ENCODE measurements at places on chromosomes 7 and 10.

GRCh38 chr10:7027237-7027912, 383.5 kb downstream of the SFMBT2 start:
- DNase-seq, result no peak

DNA sequence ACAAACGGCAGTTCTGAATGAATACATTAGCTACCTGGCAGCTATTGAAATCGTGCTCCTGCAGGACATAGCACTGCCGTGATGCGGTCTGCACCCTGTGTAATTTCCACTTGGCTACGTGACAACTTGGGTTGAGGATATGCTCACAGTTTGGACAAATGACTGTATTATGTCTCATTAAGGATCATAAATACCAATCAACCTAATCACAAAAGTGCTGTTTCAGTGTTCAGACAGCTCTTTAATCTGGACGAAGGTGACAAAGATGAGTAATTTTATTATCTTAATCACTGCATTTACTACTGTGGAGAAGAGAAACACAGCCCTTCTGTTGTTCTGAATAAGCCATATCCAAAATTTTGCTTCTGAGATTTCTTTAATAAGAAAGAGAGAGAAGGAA, 210.8 kb upstream of the PFKP start:
- DNase-seq, result no peak

DNA sequence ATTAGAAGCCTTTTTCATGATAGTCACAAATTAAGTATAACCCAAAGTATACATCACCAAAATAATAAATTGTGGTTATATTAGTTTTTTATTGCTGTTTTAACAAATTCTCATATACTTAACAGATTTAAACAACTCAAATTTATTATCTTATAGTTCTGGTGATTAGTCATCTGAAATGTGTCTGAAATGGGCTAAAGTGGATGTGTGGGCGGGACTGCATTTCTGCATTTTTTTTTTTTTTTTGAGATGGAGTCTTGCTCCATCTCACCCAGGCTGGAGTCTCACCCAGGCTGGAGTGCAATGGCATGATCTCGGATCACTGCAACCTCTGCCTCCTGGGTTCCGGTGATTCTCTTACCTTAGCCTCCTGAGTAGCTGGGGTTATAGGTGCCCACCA, 891.5 kb upstream of the CELF2 start:
- no peak for DNase-seq

- no peak for DNase-seq
Observed at GRCh38 chr7:73560109-73560835, 2.8 kb upstream of the BCL7B start.

DNA sequence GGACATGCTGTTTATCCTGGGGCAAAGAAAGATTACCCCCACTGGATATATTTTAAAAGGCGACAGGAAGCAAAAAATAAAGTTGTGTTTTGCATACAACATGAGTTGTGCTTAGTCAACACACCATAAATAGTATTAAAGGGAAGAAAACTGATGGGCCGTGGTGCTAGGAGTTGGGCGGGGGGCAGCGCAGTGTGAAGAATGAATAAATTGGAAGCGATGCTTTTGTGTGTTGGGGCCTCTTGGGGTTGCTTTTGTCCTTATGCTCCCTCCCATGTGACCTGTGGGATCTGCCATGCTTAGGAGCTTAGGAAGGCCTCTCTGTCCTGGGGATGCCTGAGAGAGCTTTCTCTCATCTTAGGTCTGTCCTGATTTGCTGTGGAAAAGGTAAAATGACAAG, 35.0 kb upstream of the AGR3 start:
- DNase-seq, result no peak

DNA sequence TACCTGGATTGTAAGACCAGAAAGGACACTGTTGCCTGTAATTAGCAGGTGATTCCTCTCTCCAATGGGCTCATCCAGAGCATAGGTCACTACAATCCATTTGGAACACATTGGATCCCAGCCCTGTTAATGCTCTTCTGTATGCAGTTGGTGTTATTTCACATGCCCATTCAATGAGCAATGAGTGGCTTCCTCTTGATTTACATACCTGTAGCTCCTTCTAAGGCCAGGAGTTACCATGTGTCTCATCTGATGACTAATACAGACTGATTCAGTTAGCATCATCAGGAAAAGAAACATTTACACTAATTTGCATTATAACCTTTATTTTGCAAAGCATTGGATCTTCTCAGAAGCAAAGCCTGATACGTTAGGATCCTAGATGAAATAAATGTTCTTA, 83.1 kb upstream of the NPVF start:
- no peak for DNase-seq

GRCh38 chr10:13349463-13350274, 1.6 kb upstream of the SEPHS1 start:
- peak; percentile 19 for DNase-seq

- DNase-seq, result no peak
Observed at GRCh38 chr10:124676416-124677062, 67.6 kb downstream of the FAM53B start.

- DNase-seq, result no peak
Observed at GRCh38 chr10:78752221-78752620, 316.5 kb upstream of the ZMIZ1 start.

GRCh38 chr7:67451306-67451705, 454.7 kb downstream of the TYW1 start:
- no peak for DNase-seq

- DNase-seq, result no peak
Observed at GRCh38 chr7:7176406-7177043, 5.8 kb upstream of the C1GALT1 start.

GRCh38 chr10:24463611-24464426, 254.9 kb downstream of the KIAA1217 start:
- DNase-seq, result no peak

DNA sequence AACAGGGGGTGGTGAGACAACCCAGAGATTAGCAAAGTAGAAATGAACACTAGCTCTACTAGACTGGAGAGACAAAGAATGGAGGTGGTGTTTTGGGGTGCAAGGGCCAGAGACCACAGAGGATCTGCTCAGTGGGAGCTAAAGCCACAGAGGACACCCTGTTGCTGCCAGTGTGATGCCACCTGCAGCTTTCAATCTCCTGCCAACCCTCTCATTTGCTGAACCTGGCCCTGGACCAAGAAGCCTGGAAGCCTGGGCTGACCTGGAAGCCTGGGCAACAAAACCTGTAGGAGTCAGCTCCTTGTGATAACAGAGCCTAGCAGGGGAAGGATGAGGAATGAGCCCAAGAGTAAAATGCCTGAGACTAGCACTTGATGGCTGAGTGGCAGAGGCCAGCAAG, 81.1 kb upstream of the ADO start:
- no peak for DNase-seq

- no peak for DNase-seq
Observed at GRCh38 chr10:3898821-3899220, 113.8 kb upstream of the KLF6 start.

DNA sequence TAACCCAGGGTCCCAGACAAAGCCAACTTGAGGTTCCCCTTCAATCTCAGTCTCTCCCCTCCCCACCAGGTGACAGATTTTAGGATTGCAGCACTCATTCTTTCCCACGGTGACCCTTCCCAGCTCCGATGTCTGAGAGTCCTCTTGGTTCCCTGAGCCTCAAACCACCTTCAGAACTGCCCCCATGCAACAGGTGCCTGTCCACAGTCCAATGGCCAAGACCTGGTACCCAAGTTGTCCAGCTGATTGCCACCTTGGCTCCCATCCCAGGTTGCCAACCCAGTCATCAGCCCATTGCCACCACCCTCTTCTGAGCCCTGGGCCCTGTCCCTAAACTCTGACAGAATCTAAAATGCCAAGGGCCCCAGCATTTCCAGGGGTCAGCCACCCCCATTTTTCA, 53.5 kb downstream of the SLIT1 start:
- DNase-seq, result no peak

DNA sequence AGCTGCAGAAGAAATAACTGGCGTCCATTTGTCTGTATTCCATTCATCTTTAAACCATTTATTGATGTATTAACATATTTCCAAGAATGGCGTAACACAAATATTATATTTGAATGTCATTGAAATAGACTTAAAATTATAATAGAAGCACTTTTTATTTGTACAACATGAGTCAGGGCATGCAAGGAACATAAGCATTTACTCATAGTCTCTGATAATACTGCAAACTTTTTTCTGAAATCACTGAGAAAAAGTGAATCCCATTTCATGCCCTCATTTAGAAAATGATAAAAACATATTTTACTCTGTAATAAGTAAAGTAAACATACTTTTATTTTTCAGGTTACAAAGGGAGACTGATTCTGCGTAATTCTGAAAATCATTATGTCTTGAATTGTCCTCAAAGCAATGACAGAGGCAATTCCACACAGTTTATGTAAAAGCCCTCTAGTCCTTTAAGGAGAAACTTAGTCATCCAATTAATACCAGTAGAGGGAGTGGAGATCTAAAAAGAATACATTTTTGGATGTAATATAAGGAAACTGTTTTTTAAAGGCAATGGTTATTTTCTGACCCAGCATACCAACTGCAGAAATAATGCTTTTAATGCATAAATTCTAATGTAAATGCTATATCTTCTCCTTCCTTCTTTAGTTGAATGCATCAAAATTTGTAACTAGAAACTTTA, 58.1 kb downstream of the AGMO start:
- DNase-seq, result no peak

DNA sequence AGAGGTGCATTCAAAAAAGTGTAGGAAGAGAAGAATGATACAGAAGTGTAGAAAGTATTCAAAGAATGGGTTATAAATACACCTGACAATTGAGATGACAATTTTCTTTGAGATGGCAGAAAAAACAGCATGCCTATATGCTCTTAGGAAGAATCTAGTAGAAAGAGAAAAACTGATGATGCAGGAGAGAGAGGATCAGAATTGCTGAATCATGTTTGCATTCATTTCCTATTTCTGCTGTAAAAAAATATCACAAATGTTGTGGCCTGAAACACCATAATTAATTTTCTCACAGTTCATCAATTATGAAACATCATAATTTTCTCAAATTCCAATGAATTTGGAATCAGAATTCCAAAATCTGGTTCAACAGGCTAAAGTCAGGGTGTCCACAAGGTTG, 9.8 kb upstream of the AKR1C1 start:
- DNase-seq, result no peak

DNA sequence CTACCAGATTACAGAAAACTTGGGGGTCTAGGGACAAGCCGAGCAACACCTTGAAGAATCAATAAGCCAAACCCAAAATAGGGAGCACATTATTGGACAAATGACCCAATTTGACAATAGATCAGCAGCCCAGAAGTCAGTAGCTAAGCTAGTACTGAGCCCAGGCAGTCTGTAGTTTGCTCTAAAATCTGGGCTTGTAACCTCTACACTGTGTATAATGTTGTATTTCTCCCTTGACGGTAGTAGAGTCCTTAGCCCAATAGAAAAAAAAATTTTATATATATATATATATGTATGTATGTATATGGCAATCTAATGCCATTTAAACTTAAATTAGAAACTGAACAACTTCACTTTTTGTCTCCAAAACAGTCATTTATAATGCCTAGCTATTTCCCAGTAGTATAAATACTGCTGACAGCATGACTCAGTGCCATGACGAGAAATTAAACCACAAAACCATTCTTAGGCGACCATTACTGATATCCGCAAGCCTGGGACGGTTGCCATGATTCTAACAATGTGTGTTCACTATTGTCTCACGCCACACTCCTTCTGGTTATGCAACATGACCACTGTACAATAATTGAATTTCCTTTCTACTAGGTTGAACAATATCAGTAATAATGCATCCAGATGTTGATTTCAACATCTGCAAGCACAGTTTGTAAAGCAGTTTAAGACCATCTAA, 110.5 kb downstream of the IPMK start:
- no peak for DNase-seq

- no peak for DNase-seq
Observed at GRCh38 chr7:94182066-94182465, 177.9 kb upstream of the BET1 start.

DNA sequence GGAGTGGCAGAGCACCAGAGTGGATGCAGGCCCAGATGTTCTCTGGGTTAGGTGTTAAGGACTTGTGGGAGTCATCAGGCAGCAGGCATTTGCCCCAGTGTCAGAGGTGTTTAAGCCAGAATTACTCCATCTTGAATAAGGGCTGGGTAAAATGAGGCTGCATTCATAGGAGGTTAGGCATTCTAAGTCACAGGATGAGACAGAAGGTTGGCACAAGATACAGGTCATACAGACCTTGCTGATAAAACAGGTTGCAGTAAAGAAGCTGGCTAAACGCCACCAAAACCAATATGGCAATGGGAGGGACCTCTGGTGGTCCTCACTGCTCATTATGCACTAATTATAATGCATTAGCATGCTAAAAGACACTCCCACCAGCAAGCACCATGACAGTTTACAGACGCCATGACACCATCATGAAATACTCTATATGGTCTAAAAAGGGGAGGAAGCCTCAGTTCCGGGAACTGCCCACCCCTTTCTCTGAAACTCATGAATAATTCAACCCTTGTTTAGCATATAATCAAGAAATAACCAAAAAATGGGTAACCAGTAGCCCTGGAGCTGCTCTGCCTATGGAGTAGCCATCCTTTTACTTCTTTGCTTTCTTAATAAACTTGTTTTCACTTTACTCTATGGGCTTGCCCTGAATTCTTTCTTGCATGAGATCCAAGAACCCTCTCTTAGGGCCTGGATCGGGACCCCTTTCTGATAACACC, 882 bp upstream of the LRRC61 start:
- DNase-seq, result no peak

- peak; percentile 78 for DNase-seq
Observed at GRCh38 chr10:97914837-97915211, 65.2 kb downstream of the GOLGA7B start.

DNA sequence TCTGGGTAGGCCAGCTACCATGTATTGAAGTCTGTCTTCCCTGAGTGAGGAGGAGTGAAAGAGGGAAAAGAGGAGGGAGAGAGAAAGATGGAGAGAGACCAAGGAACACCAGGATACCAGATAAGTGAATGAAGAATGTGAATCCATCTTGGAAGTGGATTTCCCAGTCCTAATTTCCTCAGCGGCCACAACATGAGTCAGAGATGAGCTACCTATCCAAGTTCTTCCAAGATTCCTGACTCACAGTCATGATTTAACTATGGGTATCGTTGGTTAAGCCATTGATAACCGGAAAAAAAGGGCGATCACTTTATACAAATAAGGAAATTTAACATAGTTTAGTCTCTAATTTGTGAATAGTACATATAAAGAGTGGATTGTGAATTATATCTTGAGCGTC, 561.8 kb downstream of the ATRNL1 start:
- no peak for DNase-seq

- DNase-seq, result no peak
Observed at GRCh38 chr7:141649137-141649864, 52.7 kb downstream of the DENND11 start.

DNA sequence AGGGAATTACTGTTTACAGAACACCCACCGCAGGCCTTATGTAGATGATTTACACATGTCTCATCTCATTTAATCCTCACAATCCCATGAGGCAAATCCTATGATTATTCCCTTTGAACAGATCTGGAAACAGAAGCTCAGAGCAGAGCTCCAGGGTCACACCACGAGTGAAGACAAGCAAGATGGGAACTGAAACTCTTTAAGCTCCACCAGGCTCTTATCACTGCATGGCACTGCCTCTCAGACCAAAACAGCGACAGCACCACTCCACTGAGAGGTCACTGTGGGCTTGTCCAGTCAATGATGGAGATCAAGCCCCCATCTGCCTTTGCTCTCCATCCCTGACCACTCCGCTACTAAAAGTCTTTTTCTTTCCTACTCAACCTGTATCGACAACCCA, 5.9 kb downstream of the GRID1 start:
- DNase-seq, result no peak

All from CD8-positive, alpha-beta T cell (primary cell).